ENCODE measurements at places on chromosomes 5 and 9.

GRCh38 chr9:3012842-3013241 is 168.9 kb upstream of the PUM3 start:
- DNase-seq, result no peak

- no peak for DNase-seq
Observed at GRCh38 chr5:171714851-171715250, 70.8 kb upstream of the SMIM23 start.

- no peak for DNase-seq
Observed at GRCh38 chr9:97954550-97954989, 16.6 kb upstream of the HEMGN start.

GRCh38 chr5:52705720-52706119 is 82.0 kb upstream of the ITGA1 start:
- DNase-seq, result no peak

DNA sequence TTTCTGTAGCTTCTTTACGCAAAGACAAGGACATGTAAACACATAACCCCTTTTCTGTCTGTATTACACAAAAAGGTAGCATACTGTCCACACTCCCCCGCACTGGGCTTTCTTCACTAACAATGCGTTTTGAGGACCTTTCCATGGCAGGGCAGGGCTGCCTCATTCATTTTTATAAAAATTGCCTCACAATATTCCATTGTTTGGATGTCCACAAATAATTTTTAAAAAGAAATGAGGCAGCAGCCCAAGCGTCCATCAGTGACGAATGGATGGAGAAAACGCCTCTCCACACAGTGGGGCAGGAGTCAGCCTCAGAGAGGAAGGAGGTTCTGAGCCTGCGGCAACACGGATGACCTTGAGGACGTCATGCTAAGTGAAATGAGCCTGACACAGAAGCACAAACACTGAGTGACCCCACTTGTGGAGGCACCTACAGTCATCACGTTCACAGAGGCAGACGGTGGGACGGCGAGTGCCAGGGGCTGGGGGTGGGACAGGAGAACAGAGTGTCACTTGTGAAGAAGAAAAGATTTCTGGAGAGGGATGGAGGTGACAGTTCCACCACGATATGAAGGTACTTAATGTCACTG is 67.8 kb downstream of the RASGEF1C start:
- no peak for DNase-seq

DNA sequence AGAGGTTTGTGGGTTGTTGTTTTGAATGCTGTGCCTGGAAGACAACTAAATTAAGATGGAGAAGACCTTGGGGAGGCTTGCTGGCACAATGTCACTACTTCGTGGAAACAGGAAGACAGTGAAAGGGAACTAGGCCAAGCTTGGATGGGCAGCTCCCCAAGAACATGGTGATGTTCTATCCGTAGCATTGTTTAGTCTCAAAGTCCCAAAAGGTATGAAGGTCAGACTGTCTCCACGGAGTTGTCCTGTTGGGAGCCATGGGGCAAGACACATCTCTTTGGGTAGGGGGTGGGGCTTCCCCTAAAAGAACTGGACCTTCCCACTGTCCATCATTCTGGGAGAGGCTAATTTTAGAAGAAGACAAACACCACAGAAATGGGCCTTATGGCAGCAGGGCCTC is 140.5 kb downstream of the ENTREP1 start:
- DNase-seq, result no peak

DNA sequence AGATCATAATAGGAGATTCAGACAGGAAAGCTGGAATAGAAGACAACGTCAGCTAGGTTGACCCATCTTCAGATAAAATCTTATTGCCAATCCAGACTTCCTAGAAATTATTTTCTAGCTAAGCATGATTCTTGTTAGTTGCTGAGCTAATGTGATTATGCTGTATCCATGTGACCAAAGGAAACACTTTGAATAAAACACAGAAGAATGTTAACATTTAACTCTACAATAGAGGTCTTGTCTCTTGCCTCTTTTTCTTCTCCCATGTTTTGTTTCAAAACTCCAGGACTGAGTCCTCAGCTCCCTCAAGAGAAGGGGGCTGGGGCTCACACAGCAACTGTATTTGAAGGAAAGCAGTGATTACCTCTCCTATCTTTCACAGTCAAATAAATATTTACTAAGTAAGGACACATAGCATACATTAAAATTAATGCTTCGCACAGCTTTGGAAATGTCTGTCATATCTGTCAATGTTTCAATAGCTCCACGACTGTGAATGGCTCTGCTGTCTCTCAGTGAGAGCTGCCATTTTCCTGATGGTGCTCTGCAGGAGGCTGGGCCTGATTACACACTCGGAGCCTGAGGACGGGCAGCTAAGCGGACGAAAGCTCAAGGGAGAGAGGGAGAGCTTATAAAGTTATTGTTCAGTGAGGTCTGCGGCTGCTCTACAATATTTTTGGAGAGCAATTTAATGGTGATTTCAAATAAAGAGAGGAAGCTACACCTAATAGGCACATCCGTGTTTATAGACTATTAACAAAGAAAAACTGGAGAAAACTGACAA is 64.8 kb upstream of the ZNF462 start:
- DNase-seq, result no peak

GRCh38 chr9:93681269-93682154 is 105.1 kb downstream of the PHF2 start:
- peak; percentile 5 for DNase-seq

GRCh38 chr9:99385215-99385614 is 163.1 kb downstream of the SEC61B start:
- DNase-seq, result no peak

GRCh38 chr9:127313042-127313560 is 48.5 kb downstream of the GARNL3 start:
- DNase-seq, result no peak

DNA sequence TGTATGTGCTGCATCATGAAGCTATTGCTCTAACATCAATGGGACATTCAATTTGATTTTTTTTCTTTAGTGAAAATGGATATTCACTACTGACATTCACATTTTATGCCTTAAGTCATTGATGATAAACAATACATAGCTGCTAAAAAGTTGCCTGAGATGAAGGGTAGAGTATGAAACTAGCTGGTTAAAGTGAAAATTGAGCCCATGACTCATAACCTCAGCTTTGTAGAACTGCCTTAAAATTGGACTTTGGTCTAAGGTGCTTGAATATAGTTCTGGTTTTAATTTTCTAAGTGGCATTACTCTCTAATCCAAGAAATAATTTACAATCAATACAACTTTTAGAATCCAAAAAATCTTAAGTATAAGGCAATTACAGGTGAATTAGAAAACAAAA is 740.4 kb upstream of the RIOK2 start:
- no peak for DNase-seq

DNA sequence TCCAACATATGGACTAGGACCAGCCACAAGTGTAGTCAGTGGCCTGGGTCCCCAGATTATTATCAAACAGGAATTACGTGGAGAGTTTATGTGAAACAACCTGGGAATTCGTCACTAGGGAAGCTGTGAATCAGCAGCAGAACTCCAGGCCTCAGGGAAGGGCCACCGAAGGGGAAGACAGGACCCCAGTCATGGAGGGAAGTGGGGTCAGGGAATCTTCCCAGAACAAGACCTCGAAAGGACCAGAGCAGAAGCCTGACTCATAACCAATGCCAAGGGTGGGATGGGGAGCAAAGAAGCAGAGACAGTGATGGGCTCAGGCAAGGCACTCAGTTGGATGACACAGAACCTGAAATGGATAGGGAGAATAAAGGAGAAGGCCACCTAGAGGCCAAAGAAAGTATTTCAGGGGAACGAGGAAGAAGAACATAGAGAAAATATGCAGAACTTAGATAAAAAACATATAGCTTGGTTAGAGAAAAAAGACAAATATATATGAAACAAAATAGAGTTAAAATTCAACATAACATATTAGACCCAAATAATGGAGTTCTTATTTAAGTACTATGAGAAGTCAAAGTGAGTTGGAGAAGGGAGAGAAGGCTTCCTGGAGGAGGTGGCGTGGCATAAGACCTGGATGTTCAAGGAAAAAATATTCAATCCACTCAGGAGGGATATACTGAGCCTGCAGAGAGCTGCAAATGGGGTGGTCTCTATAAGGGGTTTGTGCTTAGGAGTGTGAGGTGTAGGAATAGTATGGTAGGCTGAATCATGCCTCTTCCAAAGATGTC is 66.7 kb upstream of the CAST start:
- DNase-seq, result no peak

GRCh38 chr9:102000956-102001355 is 262.5 kb upstream of the GRIN3A start:
- no peak for DNase-seq

GRCh38 chr5:135565725-135566421 is 12.9 kb downstream of the CXCL14 start:
- peak; percentile 72 for DNase-seq

DNA sequence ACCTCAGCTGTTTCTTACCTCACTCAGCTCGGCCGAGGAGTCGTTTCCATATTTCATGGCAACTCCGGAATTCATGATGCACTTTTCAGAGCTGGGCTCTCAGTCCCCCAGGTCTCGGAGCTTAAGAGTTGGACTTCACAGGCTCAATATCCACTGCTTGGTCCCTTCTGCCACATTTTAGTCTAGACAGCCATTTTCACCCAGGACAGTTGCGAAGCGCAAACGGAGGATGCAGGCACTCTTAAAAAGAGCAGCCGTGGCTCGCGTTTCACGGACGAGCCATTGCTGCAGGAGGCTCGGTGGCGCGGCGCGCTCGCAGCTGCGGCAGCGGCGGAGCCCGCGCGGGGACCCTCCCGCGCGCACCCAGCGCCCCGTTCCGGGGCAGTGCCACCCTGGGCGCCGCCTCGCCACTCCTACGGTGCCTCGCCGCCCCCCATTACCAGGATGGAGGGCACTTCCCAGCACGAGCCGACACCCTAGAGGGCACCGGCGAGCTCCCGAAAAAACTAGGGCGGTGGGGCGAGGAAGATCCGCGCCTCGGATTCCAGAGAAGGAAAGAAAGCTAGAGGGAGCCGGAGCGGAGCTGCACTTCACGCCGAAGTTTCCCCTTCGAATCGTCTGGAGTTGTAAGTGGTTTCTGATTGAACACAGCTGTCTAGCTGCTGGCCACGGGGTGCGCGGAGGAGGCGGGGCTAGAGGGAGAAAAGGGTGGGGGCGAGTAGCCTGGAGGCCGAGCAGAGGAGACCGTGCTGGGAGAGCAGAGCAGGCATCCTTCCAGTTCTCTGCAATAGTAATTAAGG is 140.3 kb downstream of the TSSK1B start:
- peak; percentile 69 for DNase-seq

GRCh38 chr5:131379723-131380122 is 115.9 kb downstream of the CDC42SE2 start:
- no peak for DNase-seq

DNA sequence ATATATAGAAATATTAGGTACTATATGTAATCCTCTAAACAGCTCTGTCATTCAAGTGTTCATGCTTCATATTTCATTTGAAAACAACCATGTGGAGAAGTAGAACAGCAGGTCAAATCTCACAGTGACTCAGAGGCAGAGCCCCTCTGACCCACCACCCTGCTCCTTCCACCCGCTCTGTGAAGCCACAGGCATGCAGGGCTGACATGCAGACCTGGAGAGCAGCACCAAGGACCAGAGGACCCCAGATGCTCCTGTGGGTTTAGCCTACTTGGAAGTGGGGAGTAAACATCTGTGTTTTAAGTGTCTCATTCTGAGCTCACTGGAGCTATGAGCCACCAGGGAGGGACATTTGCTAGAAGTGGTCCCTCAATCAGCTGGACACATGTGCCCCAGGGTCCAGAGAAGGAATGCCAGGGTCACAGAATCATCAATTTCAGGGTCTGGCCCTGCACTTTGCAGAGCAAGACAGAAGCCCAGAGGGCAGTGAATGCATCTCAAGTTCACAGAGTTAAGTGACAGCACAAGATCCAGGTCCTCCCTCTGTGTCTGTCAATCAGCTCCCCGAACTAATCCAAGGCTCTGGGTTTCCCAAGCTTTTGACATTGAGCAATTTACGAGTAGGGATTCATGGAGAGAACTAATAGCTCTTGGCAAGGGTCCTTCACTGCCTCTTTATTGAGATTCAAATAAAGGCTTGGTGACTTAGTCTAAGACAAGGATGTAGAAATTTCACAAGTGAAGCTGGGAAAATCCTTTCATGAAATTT is 441.1 kb downstream of the SEMA5A start:
- DNase-seq, result no peak

DNA sequence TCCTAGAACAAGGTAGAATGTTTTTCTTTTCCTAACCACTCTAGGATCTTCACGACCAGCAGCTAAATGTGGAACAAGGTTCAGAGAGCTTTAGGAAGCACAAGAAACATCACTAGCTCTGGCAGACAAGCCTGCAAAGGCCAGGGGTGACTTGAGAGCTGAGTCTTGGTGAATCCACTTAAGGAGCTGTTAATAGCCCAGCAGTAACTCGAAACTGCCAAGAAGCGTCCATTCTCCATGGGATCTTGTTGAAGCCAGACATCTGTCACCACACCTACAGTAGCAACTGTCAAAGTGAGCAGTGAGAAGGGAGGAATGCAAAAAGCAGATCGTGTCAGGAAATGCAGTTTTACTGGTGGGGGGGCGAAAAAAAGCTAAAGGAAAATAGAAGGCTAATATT is 87.2 kb downstream of the ATPSCKMT start:
- DNase-seq, result no peak

GRCh38 chr5:37836592-37837413 is 3.0 kb downstream of the GDNF start:
- no peak for DNase-seq

- DNase-seq, result no peak
Observed at GRCh38 chr9:131037335-131038255, 28.6 kb downstream of the LAMC3 start.

GRCh38 chr9:87885484-87886189 is 3.0 kb downstream of the SPATA31E1 start:
- no peak for DNase-seq

DNA sequence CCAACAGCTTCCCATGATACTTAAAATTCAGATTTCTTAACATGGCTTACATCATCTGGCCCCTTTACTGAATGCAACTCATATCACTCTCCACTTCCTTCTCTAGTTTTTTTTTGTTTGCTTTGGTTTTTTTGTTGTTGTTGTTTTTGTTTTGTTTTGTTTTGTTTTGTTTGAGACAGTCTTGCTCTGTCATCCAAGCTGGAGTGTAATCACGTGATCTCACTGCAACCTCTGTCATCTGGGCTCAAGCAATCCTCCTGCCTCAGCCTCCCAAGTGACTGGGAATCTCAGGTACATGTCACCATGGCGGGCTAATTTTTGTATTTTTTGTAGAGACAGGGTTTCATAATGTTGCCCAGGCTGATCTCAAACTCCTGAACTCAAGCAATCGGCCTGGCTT is 41.4 kb downstream of the CPLANE1 start:
- DNase-seq, result no peak

DNA sequence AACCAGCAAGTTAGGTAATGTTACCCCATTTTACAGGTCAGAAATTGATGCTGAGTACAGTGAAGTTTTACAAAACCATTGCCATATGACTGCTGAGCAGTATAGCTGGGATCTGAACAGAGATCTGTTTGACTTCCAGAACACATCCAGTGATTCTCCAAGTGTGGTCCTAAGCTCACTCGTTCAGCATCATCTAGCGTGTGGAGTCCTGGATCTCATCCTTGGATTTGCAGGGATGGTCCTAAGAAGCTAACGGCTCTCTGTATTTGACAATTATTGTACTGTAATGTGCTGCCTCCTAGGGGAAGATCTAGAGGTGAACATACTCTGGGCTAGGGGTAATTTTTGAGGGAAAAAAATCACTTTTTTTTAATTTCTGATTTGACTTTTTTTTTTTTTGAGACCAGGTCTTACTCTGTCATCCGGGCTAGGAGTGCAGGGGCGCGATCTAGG is 1.4 kb downstream of the SLC26A2 start:
- no peak for DNase-seq
